ENCODE measurements at places on chromosomes 2 and 18.

- DNase-seq: no peak
Measured at GRCh38 chr18:58975781-58976180, 111.1 kb downstream of the ZNF532 start.

DNA sequence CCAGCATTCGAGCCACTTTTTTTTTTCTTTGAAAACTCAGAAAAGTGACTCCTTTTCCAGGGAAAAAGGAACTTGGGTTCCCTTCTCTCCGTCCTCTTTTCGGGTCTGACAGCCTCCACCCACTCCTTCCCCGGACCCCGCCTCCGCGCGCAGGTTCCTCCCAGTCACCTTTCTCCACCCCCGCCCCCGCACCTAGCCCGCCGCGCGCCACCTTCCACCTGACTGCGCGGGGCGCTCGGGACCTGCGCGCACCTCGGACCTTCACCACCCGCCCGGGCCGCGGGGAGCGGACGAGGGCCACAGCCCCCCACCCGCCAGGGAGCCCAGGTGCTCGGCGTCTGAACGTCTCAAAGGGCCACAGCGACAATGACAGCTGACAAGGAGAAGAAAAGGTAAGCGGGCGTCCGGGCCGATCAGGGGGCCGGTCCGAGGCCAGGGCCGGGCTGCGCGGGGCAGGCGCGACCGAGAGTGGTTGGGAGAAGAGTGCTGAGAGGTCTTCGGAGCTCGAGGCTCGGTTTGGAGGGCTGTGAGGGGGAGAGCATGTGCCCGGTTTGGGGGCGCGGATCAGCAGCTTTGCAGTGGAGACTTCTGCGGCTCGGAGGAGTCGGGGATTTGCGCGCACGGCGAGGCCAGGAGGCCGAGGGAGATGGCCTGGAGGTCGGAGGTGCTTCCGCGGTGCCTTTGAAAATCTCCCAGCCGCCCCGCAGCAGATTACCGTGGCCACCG lies 502 bp downstream of the EPAS1 start:
- DNase-seq: no peak

GRCh38 chr2:84849271-84849952 lies 31.5 kb downstream of the TRABD2A start:
- no peak for DNase-seq

DNA sequence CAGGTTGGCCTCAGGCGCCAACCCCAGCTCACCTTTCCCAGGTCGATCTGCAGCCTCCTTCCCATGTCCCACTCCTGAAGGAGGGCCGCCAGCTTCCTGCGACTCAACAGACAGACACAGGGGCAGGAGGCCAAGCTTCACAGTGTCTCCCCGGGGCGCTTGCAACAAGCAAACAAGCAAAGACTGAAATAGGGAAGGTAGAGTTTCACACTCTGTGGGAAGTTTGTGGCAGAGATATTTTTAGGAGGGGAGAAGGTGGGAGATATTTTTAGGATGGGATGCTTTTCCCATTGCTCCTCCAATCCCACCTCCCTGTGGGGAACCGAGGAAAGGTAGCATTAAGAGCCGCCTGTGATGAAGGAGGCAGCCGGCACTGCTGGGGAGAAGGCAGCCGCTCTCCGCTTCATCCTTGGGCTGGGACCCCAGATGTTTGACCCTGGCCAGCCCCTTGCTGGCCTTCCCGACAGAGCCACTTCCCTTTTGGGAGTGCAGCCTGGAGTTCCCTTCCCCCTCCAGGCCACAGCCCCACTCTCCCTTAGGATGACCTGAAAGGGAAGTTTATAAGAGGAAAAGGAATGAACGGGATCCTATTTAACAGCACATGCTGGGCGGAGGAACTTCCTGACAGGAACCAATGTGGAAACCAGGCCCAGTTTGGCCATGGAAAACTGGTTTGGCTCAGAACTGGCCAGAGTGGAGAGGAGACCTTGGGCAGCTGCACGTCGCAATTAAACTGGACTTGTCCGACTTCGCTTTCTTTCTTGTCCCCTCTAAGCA lies 142.2 kb upstream of the SMAD2 start:
- no peak for DNase-seq

DNA sequence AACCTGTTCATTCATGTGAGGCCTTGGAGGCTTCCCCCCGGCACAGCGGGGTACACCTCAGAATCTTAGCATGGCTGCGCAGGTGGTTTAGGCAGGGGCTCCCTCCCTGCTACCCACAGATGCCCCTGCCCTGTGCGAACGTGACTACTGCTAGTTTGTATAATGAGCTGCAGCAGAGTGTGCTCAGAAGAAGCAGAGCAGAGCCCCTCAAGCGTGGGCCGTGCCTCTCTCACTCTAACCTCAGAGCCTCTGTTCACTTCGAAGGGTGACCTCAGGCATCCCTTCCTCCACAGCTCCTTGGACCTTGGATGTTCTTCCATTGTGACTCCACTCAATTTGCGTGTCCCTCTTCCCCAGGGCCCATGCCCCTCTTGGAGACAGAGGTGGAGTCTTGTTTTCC lies 161.6 kb downstream of the CTIF start:
- DNase-seq: no peak

DNA sequence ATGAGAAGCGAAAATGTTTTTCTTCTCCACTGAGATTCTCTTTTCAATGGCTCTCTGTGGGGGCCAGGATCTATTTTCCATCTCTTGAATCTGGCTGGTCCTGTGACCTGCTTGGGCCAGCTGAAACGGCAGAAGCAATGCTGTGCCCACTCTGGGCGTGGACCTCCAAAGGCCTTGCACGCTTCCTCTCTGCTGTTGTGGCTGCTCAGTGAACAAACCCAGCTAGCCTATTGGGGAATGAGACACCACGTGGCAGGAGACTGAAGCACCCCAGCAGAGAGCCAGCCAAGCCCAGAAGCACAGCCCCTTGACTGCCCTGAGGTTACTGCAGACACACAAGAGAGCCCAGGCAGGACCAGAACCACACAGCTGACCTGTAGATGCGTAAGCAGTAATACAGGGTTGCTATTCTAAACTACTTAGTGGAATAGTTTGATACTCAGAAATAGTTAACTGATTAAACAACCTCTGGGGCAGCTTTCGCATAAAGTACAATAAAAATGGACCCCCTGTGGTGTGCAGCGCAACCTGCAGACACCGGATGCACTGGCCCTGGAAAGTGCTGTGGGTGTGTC lies 221.7 kb upstream of the SH3BP4 start:
- no peak for DNase-seq

DNA sequence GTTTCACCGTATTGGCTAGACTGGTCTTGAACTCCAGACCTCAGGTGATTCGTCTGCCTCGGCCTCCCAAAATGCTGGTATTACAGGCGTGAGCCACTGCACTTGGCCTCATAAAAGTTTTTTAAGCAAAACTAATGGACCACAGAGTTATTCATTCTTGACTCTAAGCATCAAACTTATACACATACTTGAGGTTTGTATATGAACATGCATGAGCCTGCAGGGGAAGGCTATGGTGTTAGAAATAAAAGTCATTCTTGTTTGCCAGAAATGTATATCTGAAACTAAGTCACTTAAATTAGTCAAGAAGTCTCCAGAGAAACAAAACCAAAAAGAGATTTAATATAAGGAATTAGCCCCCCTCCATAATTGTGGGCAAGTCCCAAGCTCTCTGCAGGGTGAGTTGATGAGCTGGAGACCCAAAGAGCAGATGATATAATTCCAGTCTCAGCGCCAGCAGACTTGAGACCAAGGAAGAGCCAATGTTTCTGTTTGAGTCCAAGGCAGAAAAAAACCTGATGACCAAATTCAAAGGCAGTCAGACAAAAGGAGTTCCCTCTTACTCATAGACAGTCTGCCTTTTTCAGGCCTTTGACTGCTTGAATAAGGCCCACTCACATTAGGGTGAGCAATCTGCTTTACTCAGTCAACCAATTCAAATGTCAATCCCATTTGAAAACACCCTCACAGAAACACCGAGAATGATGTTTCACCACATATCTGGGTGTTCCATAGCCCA lies 69.0 kb upstream of the DSG1 start:
- DNase-seq: no peak

DNA sequence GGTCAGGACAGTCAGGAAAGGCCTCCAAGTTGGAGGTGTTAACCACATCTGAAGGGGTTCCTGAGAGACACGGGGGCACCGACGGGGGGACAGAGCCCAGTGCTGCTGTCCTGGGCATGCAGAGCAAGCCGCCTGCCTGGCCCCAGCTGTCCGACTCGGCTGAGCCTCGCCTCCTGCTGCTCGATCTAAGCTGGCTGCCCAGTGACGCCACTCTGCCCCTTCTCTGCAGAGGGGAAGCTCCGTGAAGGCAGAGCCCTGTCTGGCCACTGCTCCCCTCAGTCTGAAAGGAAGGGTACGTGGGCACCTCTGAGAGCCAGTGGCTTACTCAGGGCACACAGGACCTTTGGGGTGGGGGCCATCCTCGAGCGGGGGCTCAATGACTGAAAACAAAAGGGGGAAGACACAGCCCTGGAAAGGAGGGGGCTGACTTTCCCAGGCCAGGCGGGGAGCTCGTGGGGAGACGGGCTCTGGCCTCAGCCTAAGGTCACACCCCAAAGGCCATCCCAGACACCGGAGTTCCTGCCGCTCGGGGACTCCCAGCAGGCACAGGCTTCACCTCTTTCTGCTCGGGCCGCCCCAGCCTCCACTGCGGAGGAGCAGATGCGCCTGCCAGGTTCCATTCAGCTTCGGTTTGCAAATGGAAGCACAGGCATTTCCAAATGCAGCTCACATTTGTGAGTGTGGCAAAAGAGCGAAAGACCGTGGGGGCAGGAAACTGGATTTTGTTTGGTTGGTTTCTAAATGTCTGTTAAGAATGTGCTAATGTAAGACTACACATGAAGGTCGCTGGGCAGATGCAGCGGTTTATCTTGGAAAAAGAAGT lies 136.9 kb downstream of the HDAC4 start:
- DNase-seq: no peak

DNA sequence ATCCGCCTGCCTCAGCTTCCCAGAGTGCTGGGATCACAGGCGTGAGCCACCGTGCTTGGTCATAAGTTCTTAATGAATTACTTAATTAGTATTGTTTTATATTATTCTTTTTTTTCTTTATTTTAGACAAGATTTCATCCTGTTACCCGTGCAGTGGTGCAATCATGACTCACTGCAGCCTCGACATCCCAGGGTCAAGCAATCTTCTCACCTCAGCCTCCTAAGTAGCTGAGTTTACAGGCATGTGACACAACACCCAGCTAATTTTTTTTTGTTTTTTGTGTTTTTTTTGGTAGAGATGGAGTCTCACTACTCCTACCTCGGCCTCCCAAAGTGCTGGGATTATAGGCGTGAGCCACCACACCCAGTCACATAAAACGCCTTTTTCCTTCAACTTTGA lies 17.3 kb downstream of the C2orf42 start:
- no peak for DNase-seq

Data from DMS79 (cell line).